ENCODE measurements at places on chromosomes 6 and 20.

GRCh38 chr6:115999235-115999634, 61.5 kb downstream of the FRK start:
- DNase-seq = no peak

- no peak for DNase-seq
Measured at GRCh38 chr20:50861012-50861411, 66.2 kb downstream of the BCAS4 start.

DNA sequence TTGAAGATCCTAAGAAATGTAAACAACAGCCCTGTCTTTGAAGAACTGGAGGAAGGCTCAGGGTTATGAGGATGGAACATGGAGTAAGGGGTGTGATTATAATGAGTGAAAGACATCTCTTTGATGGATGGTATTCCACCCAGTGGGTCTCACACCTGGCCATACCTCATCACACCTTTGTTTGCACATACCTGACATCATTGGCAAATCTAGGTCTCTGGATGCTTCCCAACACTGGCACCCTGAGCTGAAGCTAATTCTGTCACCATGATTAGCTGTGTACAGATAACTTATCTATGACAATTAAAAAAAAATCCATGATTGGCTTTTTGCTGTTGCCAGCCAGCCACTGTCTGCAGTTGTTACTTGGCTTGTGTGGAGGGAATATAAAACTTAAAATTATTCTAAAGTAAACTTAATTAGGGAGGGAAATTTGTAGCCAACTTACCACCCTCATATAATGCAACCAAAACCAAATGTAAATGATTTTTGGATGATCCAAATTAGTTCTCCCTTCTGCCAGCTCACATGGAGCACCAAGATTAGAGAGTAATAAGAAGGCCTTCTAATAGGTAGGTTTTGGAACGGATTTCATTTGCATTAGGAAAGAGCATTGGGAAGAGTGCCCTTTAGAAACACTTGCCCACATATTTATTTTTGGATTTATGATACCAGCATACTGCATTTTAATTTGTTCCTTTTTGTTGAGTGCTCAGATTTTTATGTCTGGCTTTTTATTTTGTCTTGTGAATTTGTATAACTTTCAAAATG, 249.5 kb downstream of the SOX4 start:
- DNase-seq = no peak

DNA sequence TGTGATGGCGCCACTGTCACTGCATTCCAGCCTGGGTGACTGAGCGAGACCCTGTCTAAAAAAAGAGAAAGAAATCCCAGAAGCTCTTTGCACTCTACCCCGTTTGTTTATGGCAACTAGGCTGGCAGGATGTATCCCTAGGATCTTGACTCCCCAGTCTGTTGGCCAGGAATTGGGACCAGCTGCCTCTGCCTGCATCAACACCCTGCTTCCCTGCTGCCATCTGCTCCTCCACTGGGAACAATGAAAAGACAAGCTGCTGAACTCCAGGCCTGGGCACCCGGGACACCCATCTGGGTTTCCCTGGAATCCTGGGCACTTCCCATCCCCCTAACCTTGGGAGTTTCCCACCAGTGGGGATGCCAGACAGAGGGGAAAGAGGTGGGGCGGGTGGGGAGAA, 64.9 kb downstream of the CPNE5 start:
- no peak for DNase-seq
